ENCODE measurements at places on chromosomes 11 and 22. TPM values are rescaled to one million over a fixed set of nuclear protein-coding genes. Genes with fewer than 3 reads are reported as not detected.

The KCNK7 gene
- 1.4 TPM for total RNA-seq

The CRYBB2 gene
- not detected for total RNA-seq

The OR9G4 gene
- not detected for total RNA-seq

The DLAT gene
- 35.8 TPM for total RNA-seq

The ARHGAP8 gene
- total RNA-seq, result 1.9 TPM

All from A549 treated with RU486 at 1 μM for 4 hours (cell line).